ENCODE measurements at places on chromosomes 7 and 10.

GRCh38 chr10:71740069-71740653, 20.6 kb upstream of the C10orf105 start:
- no peak for DNase-seq

GRCh38 chr10:69896606-69897231, 95.0 kb downstream of the COL13A1 start:
- no peak for DNase-seq

DNA sequence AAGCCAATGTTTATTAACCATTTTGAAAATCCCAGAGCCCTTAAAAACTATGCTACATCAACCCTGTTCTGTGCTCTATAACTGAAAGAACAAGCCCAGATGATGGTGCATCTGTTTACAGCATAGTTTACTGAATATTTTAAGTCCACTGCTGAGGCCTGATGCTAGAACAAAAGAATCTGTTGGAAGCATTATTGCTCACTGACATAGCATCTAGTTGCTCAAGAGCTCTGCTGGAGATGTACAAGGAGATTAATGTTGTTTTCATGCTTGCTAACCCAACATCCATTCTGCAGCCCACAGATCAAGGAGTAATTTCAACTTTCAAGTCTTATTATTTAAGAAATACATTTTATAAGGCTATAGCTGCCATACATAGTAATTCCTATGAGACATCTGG, 181.3 kb upstream of the FEZF1 start:
- DNase-seq, result no peak

- DNase-seq, result no peak
Measured at GRCh38 chr7:123204206-123204835, 4.6 kb upstream of the SLC13A1 start.

DNA sequence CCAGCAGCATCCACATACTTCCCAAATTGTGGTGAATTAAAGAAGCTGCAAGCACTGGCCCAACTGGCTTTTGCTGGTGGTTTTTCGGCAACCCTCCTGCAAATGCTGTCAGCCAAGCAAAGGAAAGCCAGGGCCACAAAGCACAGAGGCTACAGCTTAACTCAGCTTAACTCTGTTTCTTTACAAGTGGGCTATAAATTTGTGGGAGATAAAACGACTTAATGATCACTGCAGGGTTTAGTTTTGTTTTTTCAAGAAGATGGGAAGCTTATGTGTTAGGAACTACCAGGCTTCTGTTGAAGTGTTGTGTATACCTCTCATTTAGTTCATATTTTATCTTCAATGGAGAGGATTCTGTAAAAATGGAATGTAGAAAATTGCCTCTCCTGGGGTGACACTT, 110.6 kb downstream of the TACC2 start:
- no peak for DNase-seq

GRCh38 chr10:9560976-9561375, 1456.7 kb upstream of the CELF2 start:
- no peak for DNase-seq

GRCh38 chr10:46254007-46254383, 32.8 kb upstream of the ANTXRL start:
- no peak for DNase-seq

- no peak for DNase-seq
Measured at GRCh38 chr7:40033826-40034225, 83.8 kb downstream of the CDK13 start.
